ENCODE measurements at places on chromosomes 7 and 10.

DNA sequence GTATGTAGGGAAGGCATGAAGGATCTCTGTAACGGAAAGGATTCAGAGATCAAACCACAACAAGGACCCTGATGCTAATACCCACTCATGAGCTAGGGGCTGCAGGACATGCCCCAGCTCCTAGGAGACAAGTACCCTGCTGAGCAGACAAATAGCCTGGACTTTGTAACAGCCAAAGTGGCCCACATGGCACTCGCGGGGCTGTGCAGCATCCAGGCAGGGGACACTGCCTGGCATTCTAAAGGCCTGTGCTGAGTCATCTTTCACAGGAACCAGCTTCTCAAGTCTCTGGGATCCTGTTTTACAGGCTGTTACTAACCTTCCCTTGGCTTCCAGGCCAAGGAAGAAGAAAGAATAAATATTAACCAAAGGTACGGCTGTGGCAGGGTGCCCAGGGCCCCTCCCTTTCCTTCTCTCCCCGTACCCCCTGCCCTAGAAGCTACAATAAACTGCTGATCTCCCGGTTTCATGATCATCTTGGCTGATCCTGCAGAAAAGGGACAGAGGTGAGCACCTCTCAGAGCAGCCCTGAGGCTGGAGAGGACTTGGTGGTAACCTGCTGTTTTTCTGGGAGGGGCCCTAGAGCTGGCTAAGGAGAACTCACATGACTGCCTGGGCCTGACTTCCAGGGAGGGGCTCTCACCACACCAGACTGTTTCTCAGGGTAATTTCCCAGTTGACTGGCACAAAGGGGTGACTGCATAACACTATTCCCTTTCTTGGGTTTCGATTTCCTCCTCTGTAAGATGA, 4.2 kb upstream of the RPEL1 start:
- DNase-seq: peak; percentile 43

DNA sequence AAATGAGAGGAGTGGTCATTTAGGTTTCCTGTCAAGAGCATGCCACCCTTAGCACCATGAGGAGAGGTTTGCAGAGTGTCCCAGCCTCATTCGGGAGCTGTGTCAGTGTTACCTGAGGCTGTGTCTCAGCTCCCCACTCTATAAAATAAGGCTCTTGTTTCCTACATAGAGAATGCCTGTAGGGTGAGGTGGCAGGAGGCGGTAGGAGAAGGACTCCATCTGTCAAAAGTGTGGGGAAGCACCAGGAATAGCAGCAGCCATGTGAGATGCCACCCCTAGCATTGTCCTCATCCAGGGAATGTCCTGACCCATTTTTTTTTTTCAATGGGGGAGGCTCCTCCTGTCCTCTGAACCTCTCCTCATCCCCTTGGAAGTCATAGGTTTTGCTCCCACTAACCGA, 451.2 kb downstream of the PLXNA4 start:
- DNase-seq: no peak

DNA sequence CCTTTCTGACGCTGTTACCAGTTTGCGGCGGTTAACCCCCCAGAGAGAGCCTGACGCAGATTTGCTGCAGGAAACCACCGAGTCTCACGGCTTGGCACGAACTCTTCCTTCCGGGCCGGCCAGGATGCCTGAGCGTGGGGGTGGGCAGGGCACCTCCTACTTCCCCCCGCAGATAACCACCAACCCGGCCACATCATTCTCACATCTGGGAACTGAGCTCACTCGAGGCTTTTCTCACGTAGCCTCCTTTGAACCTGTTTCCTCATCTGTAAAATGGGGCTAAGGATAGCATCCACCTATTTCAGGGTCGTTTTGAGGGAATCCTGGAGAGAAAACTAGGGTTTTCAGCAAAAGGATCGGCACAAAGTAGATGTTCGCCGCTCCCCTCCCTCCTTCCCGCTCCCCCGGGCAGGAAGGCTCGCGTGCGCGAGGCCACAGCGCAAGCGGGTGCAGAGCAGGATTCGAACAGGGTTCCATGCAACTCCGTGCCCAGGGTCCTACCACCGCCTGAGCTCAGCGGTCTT, 23.6 kb downstream of the DDIT4 start:
- DNase-seq: peak; percentile 90

GRCh38 chr10:123618224-123618623, 47.9 kb upstream of the GPR26 start:
- DNase-seq: no peak

GRCh38 chr10:9901971-9902370, 1115.7 kb upstream of the CELF2 start:
- no peak for DNase-seq

DNA sequence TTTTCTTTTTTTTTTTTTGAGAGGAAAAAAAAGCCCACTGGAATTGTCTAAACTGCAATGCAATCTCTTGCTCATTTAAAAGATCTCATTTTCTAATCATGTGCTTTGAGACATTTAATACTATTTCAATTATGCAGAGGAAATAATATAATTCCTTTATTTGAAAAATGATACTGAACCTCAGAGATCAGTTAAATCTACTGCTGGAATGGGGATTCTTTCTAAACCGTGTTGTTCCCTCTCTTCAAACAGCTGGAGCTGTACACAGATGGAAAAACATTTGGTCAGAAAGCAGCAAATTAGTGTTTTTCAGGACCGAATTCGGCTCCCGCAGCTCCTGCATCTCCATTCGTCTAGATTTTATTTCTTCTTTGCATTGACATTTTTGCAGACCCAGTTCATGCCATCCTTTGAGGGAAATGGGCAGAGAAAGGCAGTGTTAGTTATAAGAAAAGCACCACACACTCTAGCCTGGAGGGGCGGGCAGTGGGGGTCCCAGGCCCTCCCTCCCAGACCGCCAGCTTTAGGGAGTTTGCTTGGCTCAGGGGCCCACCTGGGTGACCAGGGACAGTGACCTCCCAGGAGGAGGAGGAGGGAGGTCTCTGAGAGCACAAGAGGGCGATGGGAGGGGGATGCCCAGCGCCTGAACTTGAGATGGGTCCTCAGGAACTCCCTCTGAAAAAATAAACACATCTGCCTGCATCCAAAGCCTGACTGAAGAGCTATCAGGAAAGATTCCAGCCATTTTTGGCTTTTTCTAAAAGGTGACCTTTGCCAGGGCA, 32.4 kb downstream of the TRIM8 start:
- DNase-seq: no peak

DNA sequence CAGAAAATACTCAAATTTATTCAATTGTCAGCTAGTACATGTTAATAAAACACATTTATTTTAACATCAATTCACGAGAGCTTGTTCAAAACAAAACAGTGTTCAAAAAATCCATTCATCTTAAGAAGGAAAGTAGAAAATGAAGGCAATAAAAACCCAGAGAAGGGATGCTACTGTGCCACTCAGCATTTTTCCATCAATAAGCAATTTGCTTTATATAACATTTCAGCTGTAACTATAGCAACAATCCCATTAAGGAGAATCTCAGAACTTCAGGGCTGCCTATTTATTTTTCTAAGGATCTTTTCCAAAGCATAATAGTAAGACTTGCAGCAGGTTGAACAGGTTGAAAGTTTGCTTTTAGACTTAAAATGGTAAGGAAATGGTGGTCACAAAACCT, 190.5 kb downstream of the PCLO start:
- DNase-seq: no peak

DNA sequence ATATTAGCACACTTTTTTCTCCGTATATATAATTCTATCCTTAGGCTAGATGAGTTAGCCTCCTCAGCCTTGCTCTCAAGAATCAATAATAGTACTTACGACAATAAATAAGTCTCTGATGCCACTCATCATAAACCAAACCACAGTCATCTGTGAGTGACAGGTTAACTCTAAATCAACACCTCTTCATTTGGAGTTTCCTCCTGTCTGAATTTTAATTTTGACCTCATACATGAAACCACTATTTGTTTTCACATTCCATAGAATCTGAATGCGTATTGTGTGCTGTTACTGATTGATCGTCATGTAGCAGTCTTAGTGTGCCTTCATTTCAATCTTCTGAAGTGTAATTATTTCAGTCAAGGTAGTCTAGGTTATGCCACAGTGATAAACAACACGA, 85.8 kb downstream of the HGF start:
- no peak for DNase-seq

DNA sequence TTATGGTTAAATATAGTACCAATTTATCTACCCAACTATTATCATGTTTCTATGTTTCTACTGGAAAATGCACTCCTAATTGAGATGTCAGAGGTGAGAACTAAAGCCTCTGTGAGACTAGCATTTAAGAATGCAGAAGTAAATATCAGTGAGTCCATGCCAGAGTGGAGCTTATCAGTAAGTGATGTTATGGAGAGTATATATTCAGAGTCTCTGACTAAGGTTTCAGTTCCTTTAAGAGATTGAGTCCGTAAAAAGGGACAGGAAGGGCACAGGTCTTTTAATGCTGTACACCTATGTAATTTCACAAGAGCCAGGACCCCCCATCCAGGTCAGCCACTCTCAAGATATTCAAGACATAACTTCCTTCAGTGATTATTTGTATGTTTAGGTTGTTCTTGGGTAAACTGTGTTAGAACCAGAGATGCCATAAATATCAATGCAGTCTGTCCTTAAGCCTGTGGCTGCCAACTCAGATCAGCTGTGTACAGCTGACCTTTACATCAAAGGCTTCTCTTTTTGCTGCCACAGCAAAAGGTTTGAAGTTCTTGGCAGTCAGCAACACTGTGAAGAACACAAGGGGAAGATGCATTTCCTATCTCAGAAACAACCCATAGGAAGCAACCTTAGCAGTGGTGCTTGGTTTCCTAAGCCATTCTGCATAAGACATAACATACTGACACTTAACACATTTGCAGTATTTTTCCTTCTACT, 244.8 kb downstream of the BICC1 start:
- DNase-seq: no peak

GRCh38 chr7:158407581-158408317, 179.9 kb downstream of the PTPRN2 start:
- DNase-seq: peak; percentile 59

- no peak for DNase-seq
Observed at GRCh38 chr10:132960631-132961419, 18.5 kb upstream of the CFAP46 start.

GRCh38 chr10:12513775-12514673, 164.7 kb downstream of the CAMK1D start:
- no peak for DNase-seq

DNA sequence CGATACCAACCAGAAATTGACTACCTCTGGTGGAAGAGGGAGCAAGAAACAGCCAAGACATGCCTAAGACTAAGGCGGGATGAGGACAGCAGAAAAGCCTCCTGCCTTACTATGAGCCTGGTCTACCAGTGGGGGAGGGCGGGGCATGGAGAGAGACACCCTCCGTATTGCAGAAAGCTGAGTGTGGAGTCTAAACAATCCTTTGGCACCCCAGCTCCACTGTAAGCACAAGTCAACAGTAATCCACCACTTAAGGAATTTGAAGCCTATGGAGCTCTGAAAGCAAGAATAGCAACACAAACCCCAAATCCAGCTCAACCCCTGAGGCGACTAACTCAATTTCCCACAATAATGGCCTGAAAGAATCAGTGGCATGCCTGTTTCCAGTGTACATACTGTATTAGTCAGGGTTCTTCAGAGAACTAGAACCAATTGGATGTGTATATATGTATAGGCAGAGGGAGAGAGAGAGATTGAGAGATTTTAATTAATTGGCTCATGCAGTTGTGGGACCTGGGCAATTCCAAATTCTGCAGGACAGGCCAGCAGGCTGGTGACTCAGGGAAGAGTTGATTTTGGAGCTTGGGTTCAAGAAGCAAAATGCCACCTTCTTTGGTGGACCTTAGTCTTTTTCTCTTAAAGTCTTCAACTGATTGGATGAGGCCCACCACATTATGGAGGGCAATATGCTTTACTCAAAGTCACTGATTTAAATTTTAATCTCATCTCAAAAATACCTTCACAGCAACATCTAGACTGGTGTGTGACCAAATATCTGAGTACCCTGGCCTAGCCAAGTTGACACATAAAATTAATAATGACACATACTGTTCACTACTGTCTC, 13.5 kb downstream of the PPIF start:
- DNase-seq: no peak

- DNase-seq: no peak
Observed at GRCh38 chr7:127733986-127734385, 82.0 kb downstream of the SND1 start.

DNA sequence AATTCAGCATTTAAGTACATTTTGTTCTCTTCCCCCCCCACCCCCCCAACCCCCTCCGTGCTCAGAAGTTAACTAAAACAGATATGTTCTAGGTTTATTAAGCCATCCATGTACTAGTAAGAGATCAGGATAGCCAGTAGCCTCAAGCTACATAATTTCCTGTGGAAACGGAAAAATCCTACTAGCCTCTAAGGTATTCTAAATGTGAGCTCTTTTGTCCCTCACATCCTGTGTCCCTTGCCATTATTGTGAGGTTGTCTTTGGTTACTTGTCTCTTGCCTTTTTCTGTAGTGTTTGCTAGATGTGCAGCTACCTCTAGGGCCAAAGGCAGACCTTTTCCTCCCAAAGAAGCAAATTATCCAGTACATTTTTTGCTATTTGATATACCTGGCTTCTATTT, 92.1 kb downstream of the BTRC start:
- DNase-seq: no peak

DNA sequence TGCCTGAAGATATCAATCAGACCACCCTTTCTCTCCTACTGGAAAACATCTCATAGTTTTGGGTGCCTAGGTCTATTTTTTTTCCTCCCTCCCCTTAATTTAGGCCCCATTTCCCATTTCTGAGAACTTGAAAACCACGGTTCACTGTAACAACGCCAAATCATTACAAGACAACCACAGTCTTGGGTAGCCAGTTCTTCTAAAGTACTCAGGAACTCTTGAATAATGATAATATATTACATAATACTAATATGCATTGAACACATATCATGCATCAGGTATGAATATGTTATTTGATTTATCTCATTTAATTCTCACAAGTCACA, 185.1 kb upstream of the ADO start:
- DNase-seq: no peak

GRCh38 chr10:72649291-72649690, 23.4 kb upstream of the MICU1 start:
- no peak for DNase-seq

DNA sequence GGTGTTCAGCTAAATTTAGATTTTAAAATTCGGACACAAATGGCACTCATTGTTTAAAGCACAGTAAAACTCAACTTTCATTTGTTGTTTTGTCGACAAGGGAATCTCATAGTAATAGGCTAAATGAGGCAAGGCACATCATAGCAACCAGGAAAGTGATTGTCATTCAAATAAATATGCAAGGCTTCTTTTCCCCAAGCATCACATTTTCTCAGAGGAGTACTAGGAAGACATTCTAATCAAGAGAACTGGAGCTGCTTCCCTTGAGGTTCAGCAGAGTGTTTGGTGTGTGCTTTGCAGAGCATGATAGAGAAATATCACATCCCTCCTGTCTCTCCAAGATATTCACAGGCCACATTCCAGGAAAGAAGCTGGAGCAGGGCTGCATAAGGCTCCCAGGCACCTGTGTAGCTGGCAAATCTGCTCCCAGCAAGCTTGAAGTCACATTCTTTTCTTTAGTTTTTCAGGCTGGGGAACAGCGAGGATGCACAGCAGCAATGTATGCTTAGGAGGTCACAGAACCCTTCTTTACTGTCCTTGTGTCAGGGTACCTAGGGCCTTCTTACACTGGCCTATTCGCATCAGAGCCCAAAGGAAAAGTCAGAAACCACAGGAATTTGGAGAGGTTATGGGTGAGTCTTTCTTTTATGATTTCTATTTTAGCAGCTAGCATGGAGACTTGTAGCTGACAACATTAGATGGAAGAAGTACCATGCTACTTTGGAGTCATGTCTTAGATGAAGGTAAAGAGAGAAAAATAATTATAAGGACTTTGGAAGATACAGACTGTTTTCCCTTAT, 95.9 kb upstream of the HDAC9 start:
- no peak for DNase-seq
